ENCODE measurements at places on chromosomes 5 and 9. TPM values are rescaled to one million over a fixed set of nuclear protein-coding genes. Genes with fewer than 3 reads are reported as not detected.

Gene LAMC3
- total RNA-seq: 0.06 TPM

Gene MEF2C
- total RNA-seq: 32.3 TPM

Gene NR4A3
- 17.4 TPM for total RNA-seq

Gene CDKN2A
- 5.0 TPM for total RNA-seq

Gene MOB3B
- 11.6 TPM for total RNA-seq

Gene CTXN3
- total RNA-seq: not detected

Gene PRSS3
- 0.99 TPM for total RNA-seq

Gene CFAP77
- not detected for total RNA-seq

Gene SNAPC3
- total RNA-seq: 26.3 TPM

Gene GRIN3A
- total RNA-seq: under 0.01 TPM

Gene OLFM1
- total RNA-seq: 37.3 TPM

Gene ADGRD2
- not detected for total RNA-seq

Gene PCDHGA12
- total RNA-seq: 11.2 TPM

Gene SV2C
- total RNA-seq: 0.99 TPM

Gene ZNF483
- total RNA-seq: 11.0 TPM

Gene TRIP13
- 0.66 TPM for total RNA-seq

Gene SLC27A4
- 18.9 TPM for total RNA-seq

Gene GRIA1
- total RNA-seq: 1.2 TPM

Gene PCDHGA1
- 0.45 TPM for total RNA-seq

Gene IGIP
- total RNA-seq: 17.6 TPM

Gene ZMAT2
- 45.1 TPM for total RNA-seq

Gene STPG3
- not detected for total RNA-seq

Gene TMEM232
- total RNA-seq: 1.7 TPM

Gene SLC25A2
- not detected for total RNA-seq

Gene SEMA4D
- total RNA-seq: 10.6 TPM

Gene MEIKIN
- total RNA-seq: not detected

Gene BTNL3
- not detected for total RNA-seq

Gene MARCHF11
- total RNA-seq: 0.42 TPM

Gene MTREX
- total RNA-seq: 61.5 TPM

Gene RASGEF1C
- 2.5 TPM for total RNA-seq

Gene KCNV2
- total RNA-seq: not detected

Gene IFNA1
- total RNA-seq: not detected

Gene TTC16
- total RNA-seq: 0.17 TPM

Gene CFAP157
- 0.26 TPM for total RNA-seq

Gene IFNA2
- total RNA-seq: not detected

Gene ANKRD33B
- total RNA-seq: 6.5 TPM

Gene PHF24
- total RNA-seq: 0.99 TPM

Gene FGF18
- 0.86 TPM for total RNA-seq

Gene TRIM36
- total RNA-seq: 5.7 TPM

Gene SHOC1
- not detected for total RNA-seq

Gene HARS2
- total RNA-seq: 19.1 TPM

Gene SLC6A19
- total RNA-seq: not detected

Gene CERT1
- 45.3 TPM for total RNA-seq

Gene UBAP2
- total RNA-seq: 31.0 TPM
